Stimulated activated CD8-positive, alpha-beta memory T cell treated with anti-CD3 and anti-CD28 coated beads, Interleukin-15, amount 100 ng/mL, for 4 hours (primary cell): ENCODE measurements at places on chromosomes 3 and 15.

DNA sequence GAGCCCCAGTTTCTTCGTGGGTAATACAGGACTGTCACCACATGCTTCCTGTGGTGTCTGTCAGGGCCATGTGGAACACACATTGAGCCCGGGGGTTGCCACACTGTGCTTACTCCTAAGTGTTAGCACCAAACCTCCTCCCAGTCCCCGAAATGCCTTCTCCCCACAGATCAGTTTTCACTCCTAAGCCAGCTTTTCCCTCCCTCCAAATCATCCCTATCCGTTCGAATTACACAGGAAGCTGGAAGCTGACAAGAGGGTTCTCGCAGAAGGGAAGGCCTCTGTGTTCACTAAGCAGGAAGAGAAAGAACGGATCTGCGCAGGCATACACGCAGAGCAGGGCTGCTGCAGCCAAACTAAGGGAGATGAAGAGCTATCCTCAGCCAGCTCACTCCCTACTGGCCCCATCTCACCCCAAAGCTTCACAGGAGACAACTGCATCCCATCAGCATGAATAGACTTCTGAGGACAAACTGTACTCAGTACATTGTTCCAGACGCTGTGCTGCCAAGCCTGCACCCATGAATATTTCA lies 32.3 kb downstream of the XXYLT1 start:
- no peak for DNase-seq

DNA sequence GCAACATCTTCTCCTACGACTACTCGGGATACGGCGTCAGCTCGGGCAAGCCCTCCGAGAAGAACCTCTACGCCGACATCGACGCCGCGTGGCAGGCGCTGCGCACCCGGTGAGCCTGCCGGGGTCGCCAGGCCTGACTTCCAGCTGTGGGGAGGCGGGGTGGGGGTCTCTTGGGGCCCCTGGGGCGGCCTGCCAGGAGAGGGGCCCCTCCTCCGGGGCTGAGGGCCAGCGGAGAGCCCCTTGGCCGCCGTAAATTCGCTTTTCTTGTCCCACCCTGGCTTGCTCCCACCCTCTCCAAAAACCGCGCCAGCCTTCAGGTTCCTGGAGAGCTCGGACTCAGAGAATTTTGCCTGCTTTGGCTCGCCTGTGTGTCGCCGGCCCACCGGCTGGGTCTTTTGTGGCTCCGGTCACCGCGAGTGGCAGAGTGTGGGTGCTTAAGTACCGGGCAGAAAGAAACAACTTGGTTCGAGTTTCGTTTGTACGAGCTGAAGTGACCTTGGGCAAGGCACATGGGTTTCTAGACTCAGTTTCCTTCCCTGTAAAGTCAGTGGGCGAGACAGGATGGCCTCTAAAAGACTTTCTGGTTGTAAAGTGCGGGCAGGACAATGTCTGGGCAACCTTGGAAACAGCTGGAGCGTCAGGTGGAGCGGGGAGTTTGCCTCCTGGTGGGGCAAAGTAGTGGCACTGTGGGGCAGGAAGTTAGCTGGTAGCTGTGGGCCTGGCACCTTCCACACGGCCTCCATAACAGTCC lies 976 bp downstream of the ABHD17C start:
- no peak for DNase-seq

- no peak for DNase-seq
Observed at GRCh38 chr3:12446298-12446697, 38.0 kb upstream of the TSEN2 start.

DNA sequence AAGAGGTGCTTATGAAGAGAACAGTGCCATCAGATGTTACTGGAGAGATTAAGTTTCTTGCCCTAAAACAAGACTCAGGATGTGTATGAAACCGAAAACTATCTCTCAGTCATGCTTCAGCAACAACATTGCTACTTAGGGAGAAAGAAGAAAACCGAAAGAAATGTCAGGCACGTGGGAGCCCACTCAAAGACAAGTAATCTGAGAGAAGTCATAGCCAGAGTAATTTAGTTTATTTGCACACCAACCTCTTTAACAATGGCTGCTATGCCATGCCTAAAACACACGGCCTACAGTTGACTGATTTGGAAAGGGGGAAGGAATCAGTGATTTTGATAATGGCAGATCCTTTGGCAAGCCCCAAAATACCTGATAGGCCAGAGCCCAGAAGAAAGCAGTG lies 162.9 kb downstream of the TIGIT start:
- no peak for DNase-seq

DNA sequence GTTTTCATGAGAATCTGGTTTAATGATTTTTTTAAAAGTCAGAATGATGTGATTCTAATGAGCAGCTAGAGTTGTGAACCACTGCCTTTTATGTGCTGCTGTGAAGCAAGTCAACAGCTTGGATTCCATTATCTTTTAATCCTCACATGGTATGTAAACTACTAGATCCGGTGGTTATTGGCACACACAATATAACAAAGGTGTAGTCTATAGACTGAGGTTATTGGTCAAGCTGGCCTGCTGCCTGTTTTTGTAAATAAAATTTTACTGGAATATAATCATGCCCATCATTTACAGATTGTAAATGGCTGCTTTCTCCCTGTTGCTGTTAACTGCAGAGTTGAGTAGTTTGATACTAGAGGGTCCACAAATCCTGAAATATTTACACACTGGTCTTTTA lies 103.1 kb downstream of the OTOL1 start:
- DNase-seq = no peak

GRCh38 chr3:20074226-20075063 lies 34.2 kb downstream of the KAT2B start:
- no peak for DNase-seq

GRCh38 chr15:85374831-85375230 lies 5.6 kb upstream of the AKAP13 start:
- no peak for DNase-seq

DNA sequence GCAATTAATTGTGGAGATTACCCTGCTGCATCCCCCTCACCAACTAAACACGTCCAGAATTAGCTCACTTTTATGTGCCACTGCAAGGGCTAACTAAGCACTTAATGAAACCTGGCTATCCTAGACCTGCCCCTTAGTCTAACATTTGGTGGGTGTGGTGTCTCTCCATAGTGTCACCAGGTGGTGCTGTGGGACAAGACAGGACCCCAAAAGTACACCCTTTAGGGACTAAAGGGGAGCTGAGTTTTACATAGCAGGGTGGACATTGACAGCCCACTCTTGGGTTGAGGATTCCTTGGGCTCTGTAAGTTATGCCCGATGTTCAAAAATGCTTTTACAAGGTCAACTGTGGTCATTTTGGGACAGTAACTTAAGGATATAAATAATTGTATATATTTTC lies 5.7 kb downstream of the DUT start:
- DNase-seq = no peak

GRCh38 chr3:136939489-136939888 lies 18.3 kb upstream of the IL20RB start:
- DNase-seq = no peak

DNA sequence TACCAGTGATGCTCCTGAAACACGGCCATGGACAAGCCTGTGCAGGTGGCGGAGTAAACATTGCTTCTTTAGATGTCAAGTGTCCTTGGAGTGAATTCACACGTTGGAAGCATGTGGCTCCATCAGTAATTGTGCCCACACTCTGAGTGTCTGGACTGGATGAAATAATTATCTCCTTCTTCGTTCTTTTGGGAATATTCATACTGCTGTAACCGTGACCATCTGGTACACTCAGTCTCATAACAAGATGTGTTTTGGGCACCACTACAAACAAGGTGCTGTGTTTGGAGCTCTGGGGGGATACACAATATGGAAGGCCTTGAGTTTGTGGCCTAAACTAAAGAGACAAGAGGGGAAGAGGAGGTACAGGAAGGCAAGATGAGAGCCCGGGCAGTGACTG lies 165.6 kb downstream of the APBA2 start:
- no peak for DNase-seq

DNA sequence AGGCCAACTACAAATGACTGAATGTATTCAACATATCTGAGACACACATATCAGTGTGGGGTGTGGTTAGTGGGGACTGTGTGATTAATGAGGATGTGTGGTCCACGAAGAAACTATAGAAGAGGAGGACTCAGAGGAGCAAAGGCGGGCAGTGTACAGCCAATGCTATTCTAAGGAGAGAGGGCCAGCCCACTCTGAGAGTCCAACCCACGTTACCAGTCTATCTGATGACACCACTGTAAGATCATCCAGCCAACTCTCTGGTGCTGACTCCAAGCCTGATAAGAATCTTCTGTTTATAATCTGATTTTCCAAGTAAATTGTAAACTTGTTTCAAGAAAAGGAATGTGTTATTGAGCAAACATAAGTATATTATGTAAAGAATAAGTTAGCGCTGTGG lies 47.2 kb downstream of the MCF2L2 start:
- no peak for DNase-seq

DNA sequence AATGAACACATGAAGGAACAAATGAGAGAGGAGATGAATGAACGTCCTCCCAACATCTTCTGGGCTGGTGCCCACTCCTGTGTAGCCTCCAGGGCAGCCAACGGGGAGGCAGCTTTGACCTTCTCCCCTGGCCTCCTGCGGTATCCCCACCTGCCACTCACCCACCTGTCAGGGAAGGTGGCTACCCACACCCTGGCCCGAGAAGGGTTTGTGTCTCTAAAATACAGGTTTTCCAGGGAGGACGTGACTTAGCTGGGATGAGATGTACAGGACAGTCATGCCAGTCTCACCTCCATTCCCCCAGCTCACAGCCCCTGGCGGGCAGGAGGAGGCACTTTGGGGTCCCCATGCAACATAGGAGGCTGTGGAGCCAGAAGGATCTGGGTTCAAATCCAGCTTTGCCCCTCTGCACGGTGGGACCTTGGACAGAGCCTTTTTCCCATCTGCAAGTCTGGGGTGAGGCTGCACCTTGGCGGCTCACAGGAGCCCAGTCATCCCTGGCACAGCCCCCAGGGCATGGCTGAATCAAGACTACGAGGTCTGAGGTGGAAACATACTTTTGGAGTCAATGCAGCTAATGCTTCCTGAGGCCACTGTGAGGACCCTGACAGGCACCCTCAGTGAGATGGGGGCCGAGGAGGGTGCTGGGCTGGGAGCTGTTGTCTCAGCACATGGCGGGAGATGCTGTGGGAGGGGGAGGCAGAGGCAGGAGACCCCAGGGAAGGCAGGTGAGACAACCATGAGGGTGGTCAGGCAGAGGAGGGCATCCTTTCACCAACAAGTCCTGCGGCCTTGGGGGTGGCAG lies 11.1 kb upstream of the PLXND1 start:
- DNase-seq = no peak

DNA sequence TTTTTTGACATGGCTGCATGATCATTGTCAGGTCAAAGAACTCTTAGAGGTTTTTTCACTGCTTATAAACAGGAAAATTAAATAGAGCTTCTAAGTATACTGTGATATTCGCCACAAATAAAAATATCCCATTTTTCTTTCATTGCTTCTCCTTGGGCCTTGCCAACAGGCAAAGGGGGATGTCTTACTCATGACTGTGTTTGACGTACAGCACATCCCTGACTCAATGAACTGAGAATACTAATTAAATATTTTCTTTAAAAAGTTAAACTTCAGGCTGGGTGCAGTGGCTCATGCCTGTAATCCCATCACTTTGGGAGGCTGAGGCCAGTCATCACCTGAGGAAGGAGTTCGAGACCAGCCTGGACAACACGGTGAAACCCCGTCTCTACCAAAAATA lies 41.4 kb upstream of the CCDC80 start:
- DNase-seq = no peak

DNA sequence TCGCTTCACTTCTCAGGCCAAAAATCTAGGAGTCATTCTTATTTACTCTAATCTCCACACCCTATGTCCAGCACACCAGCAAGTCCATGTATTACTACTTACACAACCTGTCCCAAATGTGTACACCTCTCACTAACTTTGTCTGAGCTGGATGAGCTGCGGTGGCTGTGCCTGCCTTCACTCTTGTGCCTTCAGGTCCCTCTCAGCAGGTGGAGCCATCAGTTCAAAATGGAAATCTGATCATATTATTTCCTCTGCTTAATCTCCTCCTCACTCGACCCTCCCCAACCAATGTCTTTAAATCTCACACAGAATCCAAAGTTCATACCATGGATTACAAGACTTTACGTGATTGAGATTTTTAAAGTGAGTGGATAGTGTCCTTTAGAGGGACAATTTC lies 82.8 kb downstream of the SSR3 start:
- DNase-seq = no peak

- DNase-seq = no peak
Observed at GRCh38 chr3:143313893-143314188, 194.3 kb downstream of the CHST2 start.

DNA sequence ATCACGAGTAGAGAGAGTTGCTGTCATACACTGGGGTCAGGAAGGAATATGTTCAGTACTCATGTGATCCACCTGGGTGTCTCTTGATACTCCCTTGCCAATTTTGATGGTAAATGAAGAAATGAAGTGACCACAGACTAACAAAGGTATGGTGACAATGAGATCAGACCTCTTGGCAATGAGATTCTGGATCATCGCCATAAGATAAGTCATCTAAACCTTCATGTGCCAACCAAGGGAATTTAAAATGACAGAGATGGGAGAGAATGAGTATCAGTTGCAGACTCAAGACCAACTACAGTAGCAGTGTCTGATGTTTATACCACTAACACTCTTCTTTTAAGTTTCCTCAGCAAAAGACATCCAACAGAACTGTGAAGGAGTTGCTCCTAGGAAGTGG lies 601.0 kb downstream of the MECOM start:
- DNase-seq = no peak

GRCh38 chr3:188822004-188822403 lies 349.8 kb upstream of the TPRG1 start:
- no peak for DNase-seq
